ENCODE measurements at places on chromosomes 5 and 9.

GRCh38 chr9:5799314-5799713, 33.6 kb downstream of the ERMP1 start:
- DNase-seq = peak; percentile 29

GRCh38 chr5:128904805-128905567, 60.3 kb upstream of the SLC27A6 start:
- DNase-seq = no peak

DNA sequence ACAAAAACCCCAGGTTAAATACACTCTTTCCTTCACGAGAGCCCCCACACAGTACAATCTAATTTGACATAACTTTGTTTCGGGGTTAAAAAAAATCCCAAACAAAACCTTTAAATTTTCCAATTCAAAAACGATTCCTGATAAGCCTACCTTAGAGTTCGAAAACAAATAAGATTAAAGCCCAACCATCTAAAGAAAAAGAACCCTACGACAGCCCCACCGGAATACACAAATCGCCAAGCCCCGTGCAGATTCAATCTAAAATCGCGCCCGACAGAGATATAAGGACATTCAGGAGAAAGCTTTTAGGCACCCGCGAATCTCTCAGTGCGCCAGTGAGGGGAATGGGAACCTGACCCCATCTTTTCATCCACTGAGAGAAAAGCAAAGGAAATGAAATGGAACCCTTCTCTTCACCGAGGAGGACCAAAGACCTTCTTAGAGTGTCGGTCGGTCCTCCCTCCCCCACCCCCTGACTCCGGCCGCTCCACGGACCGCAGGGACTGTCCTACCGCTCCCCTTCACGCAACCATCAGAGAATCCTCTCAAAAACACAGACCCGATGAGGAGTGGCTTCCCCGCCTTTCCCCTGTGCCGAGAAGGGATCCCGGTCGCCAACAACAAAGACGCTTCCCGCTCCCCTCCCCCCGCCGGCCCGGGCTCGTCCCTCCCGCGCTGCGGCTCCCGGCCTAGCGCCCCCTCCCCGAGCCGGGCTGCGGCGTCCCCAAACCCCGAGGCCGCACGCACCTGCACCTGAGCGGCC, 925 bp downstream of the ABHD17B start:
- peak; percentile 45 for DNase-seq

GRCh38 chr9:5791870-5792269, 41.0 kb downstream of the ERMP1 start:
- DNase-seq = no peak

- no peak for DNase-seq
These were observed 80.8 kb downstream of the ZNF618 start for GRCh38 chr9:113956901-113957300.

DNA sequence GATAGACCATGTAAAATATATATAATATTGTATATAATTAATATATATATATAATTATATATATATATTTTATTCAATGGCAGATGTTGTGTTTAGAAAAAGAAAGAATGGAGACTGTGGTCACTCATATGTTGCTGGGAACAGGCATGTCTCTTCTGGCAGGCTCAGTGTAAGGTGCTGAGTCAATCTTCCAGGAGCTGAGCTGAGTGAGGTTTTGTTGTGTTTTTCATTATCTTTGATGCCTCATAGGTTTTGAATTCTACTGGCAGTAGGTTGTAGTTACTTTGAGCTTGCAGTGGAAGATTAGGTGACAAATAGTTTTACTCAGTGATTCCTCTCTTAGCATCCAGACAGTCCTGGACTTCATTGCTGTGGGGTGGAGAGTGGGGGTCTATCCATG, 561.3 kb downstream of the IRX1 start:
- DNase-seq = no peak

DNA sequence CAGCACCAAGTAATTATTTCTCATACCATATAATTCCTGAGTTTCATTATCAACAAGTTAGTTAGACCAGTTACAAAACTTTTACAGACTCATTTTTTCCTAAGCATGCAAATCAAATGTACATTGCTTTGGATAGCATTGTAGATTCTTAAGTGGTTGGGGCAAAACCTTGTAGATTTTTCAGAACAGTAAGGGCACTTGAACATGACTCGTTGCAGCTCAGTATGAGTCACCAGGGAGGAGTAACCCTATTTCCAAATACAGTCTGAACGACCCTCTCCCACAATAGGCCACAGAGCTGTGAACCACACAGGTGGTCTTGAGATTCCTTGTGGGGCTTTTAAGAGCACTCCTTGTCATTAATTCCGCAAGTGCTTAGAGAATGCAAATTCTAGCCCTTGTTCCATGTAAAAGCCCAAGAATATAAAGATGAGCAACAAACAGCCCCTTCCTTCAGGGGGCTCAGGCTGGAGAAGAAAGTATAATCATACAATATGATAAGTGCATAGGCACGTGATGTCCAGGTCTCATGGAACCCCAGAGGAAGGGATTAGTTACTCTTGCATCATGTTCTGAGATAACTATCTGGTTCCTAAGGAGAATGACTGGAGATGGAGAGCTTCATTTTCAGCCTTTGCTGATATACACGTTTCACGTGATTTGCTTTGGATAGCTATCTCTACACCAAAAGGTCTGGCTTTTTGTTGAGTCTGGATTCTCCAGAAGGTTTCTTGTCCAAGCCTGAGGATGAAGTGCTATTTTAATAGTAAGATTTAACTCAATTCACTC, 295.7 kb downstream of the KCNN2 start:
- no peak for DNase-seq

DNA sequence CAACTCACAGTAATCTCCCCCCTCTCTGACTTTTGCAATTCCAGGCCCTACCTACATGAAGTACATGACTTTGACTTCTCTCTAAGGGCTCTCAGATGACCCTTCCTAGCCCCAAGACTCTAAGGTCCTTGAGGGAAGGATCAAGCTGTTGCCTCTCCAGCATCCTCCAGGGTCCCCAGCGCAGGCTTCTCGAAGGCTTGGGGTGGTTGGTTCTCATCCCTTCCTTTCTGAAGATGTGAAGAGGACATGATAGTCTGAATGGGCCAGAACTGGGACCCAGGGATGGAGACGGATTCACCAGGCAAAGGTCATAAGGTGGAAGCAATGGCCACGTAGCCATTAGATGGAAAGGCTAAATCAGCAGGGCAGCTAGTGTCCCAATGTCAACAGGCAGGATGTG, 86.8 kb downstream of the NRG2 start:
- no peak for DNase-seq

DNA sequence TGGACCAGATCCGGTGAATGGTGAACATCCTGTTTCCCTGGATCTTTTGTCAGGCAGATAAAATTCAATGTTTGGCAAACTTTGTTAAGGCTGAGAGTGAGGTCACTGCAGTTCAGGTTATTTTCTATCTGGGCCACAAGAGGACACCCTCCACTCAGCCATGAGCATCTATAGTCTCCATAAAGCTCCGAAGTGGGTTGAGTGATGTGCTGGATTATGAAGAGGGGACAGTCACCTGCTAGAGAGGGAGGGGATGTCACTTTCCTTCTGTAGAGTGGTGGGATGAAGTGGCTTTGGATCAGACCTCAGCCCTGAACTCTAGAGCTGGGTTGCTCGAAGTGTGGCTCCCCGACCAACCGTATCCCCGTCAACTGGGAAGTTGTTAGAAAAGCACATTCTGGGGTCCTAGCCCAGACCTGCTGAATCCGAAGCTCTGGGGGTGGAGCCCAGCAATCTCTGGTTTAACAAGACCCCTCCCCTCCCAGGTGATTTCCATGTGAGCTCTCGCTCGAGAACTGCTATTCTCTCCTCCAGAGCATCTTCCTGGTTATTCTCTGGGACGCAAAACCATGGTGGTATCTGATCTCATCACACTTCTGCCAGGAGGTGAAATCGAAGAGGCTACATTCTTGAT, 31.8 kb upstream of the FGF1 start:
- DNase-seq = no peak

DNA sequence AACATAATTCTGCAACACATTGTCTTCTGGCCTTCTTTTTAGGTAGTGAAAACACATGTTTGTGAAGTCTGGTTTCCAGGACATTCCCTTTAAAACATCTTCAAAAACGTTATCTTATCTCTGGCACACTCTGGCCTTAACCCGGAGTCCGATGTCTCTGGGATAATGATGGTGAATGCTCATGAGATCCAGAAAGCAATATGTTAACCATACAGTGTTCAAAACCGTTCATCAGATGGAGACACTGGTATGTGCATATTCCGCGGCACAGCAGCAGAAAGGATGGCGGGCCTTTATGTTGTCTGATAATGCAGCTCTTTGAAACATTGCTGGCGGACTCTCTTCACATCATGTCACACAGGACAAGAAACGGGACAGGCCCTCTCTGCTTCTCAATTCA, 605.2 kb downstream of the CCDC171 start:
- no peak for DNase-seq

DNA sequence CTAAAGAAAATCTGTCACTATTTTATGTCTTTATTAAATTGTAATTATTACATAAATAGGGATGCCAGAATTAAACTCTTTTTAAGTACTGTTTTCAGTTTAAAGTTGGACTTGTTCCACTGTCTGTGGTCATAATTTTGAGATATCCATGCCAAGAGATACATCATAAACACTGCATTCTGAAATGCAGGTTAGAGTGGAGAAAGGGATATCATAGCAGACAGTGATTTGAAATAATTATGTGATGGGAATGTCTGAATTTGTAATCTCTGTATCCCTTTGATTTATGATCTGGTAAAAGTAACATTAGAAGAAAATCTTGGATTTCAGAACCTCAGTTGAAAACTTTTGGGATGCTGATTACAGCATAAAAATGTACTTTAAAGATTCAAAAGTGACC, 222.1 kb downstream of the GOLPH3 start:
- DNase-seq = no peak

GRCh38 chr9:128149001-128149701, at the start of gene LCN2:
Gene LCN2, plus strand, starts transcription at chr9:128149453. Its CDS starts 73 bp downstream, at chr9:128149526.
- DNase-seq = no peak

DNA sequence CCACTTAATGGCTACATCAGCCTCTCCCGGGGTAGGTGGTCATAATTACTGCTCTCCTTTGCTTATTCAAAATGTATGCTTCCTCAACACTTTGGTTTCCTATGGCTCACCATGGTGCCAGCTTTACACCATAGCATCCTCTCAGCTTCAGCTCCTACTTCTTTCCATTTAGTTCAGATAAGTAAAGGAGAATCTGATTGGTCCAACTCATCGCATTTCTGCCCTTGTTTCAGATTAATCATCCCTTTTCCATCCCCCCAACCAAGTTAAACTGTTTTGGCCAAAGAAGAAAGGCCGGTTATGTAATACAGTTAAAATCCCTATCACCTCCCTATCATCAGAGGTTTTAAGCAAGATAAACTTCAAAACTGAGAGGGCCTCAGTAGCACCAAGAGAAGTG, 130.5 kb downstream of the CETN3 start:
- no peak for DNase-seq

DNA sequence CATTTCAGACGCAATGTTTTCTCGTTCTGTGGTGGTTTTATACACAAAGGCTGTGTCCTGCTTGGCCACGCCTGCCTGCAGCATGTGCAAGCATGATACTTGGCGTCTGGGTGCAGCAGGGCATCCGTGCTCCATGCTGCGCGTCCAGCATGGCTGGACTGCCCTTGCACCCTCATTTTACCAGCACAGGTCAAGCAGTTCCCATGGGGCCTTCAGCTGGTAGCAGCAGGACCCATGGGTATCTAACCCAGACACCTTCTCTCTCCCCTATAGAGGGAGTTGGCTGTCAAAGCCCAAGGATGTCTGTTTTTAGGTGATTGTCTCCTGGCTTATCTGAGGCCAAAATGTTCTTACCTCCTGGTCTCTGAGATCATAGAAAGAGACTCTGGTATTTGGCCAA, 158.3 kb upstream of the PITX1 start:
- DNase-seq = no peak

DNA sequence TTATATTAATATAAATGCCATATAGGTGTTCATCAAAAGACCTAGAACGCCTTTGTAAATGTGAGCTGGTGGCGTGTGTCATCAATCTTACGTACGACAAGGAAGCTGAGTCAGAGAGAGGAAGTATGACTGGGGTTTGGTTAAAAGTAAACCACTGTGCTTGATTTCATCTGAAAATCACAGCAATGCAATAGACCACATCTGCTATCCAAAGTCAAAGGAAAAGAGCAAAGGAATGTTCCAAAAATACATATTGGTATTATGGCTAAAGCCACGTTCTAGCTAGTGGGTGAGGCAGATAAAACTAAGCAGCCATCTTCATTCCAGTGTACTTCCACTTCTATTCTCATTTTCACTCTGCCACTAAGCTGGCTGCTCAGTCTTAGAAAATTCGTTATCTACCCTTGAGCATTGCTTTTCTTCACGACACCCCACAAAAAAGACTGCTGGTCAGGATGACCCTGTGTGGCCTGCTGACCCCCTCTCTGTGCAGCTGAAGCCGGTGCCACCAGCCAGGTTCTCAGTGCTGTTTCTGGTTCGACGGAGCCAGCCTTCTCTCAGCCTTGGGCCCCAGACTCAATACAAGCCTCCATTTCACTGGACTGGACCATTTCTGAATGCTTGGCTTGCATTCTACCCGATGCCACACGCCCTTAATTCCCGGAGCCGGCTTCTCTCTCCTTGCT, 23.8 kb downstream of the SHC3 start:
- no peak for DNase-seq

DNA sequence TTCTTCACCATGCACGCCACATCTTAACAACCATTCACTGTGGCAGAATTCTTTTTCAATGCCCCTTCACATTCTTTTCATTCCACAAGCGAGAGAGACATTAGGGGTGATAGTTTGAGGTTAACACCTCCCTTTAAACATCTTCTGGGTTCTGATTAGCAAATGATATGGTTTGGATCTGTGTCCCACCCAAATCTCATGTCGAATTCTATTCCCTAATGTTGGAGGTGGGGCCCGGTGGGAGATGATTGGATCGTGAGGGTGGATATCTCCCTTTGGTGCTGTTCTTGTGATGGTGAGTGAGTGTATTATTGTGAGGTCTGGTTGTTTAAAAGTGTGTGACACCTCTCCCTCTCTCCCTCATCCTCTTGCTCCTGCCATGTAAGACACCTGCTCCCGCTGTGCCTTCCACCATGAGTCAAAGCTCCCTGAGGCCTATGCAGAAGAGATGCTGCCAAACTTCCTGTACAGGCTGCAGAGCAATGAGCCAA, 46.1 kb upstream of the RAI14 start:
- no peak for DNase-seq

DNA sequence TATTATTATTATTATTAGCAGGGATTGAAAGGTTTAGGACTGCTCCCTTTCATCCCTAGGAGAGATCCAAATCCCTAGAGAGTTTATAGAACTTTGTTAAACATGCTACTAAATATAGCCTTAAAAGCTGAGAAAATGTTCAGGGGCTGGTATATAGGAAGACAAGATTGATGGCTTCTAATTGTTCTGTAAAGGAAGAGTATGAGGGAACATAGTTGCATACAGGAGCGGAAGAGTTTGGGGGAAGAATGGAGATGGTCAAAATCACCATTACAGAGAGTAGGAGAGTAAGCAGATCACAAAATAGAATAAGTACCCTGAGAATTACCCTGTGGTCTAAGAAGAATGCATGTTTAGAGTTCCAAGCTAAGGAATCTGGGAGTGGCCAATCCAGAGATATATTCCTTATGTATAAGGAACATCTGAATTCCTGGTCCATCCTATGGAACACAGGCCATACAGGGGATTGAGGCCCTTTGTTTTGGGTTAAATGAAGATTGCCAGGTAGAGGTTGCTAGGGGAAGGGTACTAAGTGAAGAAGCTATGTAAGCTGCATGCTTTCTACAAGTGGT, 158.0 kb upstream of the APC start:
- DNase-seq = no peak

Data from renal cortex interstitium (tissue), 15 donors.